ENCODE measurements at places on chromosomes 2 and 18.

GRCh38 chr2:230942920-230943896 is 18.2 kb upstream of the GPR55 start:
- DNase-seq: no peak

DNA sequence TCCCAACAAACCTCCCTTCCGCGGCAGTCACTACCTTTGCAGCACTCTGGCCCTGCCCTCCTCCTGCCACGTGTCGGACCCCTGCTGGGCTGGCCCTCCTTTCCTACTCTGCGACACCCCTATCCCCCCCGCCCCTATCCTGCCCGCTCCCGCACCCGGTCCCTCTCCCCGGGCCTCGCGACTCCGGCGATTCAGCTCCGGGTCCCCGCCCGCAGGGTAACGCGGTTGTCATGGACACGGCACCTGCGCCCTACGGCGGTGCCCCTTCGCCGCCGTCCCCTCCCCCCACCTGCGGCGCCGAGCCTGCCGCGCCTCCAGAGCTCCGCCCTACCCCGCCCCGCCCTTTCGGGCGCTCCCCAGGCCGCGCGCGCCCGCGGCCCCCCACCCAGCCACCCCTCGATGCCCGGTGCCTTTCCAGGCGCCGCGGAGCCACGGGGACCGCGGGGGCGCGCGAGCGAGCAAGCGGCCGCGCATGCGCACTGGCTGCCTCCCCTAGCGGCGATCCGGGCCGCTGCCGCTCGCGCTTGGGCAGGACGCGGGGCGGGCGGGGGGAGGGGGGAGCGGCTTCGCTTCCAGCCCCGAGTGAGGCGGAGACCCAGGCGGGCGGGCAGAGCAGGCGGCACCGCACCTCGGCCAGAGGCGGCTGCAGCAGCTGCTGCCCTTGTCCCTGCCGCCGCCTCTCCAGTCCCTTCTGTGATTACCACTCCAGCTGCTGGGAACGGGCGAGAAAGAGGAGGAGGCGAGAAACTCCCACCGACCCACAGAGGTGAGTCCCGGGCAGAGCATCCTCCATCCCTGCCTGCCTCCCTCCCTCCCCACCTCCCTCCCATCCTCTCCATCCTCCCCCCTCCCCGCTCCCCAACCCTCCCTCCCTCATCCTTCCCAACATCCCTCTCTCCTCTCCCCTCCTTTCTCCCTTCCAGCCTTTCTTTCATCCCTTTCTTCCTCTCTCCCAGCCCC is at the start of gene CTNNA2:
TSS of gene CTNNA2 (plus strand) at position 610 of the 960 bp plus-strand sequence.
- DNase-seq: peak; percentile 83

- no peak for DNase-seq
These were observed 111.2 kb downstream of the CLIP4 start for GRCh38 chr2:29226375-29226774.

- DNase-seq: no peak
These were observed 2167.3 kb upstream of the CELF4 start for GRCh38 chr18:39732918-39733317.

- no peak for DNase-seq
These were observed 28.5 kb upstream of the NAPG start for GRCh38 chr18:10497206-10497749.

DNA sequence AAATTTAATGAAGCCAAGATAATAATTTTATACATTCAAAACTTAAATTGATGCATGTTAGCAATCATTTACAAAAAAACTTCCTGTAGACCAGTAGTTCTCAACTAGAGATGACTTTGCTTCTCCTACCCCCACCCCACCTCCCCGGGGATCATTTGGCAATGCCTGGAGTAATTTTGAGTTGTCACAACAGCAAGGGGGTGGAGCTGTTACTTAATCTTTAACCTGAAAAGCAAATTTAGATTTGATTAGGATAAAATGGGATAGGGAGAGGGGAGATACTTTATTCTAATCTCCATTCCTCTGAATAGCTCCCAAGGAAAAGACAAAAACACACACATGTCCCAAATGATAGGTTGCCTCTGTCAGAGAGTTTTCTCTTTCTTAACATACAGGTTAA is 4.2 kb downstream of the SLC40A1 start:
- no peak for DNase-seq

DNA sequence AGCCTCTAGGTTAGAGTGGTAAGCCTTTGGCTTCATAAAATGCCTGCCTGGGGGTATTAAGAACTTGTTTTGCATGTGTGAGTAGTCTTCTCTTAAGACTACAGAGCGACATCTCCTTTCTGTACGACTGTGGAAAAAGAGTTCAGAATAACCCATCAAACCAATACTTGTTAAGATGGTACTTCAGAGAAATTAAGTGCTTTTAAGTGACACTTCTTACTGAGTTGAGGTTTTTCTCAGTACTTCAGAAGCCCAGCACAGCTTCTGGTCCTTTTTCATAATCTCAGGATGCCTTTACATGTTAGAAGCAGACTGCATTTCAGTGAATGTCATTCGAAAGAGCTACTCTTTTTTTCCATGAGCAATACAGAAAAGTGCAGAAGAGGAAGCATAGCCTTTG is 10.8 kb downstream of the XRCC5 start:
- no peak for DNase-seq

DNA sequence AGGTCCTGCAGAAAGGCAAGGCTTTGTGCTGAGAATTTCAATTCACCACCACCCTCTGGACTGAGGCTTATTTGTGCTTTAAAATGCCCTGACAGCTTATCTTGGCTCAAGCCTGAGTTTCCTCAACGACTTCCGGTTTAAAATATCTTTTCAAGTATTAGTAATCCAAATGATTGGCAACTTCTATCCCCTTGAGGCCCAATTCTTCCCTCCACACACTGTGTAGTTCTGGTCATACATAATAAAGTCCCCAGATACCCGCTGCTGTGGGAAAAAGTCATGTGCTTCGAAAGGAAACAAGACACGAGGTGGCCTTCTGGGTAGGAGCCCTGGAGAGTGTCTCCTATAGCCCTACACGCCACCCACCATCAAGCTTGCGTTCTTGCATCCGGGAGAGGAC is 393.4 kb downstream of the ALK start:
- no peak for DNase-seq

GRCh38 chr2:74063486-74063885 is 78.8 kb downstream of the TET3 start:
- no peak for DNase-seq

DNA sequence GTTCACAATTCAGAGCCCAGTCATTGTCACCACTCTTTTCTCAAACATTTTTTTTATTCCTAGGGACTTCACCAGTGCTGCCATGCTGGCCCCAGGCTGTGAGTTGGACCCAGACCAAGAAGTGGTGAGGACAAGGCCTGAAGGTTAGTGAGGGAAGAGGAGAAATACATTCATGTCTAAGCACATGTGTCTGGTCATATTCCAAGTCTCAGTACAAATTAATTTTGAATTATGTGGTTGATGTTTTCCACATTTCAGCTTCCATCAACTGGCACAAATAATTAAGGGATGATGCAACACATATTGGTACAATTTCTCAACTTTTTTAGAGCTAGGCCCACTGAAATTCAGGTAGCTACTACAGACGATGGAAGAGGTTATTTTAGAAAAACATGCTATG is 106.6 kb upstream of the UPP2 start:
- DNase-seq: no peak

DNA sequence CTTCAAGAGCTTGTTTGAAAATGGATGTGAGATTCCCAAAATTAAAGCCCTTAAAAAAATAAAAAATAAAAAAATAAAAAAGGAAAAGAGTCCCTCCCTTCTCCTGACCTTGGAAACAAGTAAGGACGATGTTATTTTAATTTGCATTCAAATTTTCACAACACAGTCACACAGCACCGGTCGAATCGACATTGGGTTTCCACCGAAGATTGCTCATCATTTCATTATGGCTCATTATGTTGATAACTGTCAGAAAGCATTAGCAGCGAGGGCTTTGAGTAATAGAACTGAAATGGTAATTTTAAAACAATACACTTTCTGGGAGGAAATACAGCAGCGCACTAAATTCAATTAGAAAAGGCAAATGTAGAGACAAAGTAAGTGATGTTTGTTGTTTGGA is 78.7 kb downstream of the EPHA4 start:
- DNase-seq: no peak

- DNase-seq: no peak
These were observed 122.4 kb downstream of the TNS1 start for GRCh38 chr2:217880287-217880889.

- DNase-seq: no peak
These were observed 70.0 kb upstream of the PPP1CB start for GRCh38 chr2:28681606-28682005.

DNA sequence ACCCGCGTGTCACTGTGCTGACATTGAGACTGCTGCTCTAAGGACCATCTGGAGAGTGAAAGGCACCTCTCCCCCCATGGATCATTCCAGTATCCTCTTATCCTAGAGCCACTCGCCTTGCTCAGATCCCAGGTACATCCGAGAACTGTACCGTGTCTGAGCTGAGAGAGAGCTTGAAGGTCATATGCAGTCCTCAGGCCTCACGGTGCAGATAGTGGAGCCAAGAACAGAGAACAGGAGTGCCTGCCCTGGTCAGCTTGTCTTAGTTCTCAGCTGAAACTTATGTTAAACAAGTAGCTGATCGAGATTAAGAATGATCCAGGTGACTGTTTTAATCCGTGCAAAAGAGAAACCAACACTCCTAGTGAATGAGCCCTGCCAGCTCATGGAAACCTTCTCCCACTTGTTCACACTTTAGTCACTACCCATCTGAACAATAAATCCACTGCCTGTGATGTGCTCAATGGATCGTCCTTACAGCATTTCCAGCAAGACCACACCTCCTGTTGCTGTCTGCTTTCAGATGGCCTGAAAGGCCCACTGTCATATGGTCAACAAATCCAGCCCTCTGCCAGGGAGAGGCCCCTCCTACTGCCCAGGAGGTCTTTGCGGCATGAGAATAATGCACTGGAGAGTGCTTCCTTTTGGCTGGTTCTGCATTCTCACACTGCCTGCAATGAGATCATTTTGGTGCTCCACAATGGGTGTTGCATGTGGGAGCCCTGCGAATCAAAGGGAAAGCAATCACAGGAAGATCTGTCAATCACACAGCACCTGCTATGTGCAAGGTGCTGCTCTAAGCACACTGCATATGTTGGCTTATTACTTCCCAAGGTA is 43.7 kb upstream of the APCDD1 start:
- no peak for DNase-seq

DNA sequence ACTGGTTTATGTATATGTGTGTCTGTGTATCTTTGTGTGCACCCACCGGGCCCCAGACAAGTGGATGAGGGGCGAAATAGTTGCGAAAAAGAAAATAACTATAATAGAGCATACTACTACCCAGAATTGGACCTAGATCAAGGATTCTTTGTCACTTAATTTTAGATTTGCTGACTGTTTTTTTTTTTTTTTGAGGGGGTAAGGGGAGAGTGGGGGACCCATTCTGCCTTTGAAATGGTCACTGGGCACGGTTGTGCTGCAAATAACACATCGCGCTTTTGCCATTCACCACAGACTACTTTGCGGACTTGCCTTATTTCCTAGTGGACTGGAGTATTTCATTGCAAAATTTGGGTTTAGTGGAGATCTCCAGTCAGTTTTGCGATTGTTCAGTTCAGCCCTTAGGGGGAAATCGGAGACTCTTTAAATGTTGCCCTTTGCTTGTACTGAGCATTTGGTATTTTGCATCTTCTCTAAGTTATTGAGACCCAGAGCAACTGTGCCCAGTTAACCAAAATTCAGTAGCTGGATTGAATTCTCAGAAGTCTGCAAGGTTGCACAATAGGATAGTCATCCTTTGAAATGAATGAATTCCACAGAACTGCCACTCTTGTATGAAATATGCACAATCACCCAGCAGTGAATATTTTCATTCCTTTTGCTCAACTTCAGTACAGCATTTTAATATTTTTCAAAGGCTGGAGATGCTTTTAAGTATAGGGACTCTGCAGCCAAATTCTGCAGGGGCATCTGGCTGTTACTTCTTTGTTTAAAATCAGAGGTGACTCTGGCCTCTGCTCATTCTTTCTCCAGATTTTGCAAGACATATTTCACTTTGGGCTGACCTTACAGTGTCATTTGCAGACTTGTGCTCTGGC is 2.9 kb downstream of the TRIB2 start:
- DNase-seq: peak; percentile 22

DNA sequence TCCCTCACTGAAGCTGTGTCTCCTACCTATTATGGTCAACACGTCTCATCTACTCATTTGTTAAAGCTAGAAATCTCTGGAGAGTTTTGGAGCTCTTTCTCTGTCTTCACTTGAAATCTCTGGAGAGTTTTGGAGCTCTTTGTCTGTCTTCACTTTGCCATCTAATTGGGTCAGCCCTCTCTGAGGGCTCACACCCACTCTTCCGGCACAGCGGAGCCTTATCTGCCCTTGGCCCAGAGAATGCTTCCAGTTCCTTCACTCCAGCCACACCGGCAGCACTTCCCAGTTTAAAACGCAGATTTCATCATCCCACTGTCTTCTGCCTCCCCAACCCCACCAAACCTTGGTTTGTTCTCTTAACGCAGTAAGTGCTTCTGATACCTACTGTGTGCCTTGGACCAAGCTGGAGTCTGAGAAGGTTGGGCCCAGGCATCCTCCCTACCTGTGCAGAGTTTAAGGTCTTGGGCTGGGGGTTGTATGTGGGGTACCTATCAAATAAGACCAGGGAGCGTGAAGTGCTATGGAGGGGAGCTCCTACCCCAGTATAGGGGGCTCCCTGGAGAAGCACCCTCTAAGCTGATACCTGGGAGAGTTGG is 5.0 kb downstream of the HPCAL1 start:
- no peak for DNase-seq

GRCh38 chr2:3453190-3453999 is 65.9 kb downstream of the ADI1 start:
- no peak for DNase-seq

DNA sequence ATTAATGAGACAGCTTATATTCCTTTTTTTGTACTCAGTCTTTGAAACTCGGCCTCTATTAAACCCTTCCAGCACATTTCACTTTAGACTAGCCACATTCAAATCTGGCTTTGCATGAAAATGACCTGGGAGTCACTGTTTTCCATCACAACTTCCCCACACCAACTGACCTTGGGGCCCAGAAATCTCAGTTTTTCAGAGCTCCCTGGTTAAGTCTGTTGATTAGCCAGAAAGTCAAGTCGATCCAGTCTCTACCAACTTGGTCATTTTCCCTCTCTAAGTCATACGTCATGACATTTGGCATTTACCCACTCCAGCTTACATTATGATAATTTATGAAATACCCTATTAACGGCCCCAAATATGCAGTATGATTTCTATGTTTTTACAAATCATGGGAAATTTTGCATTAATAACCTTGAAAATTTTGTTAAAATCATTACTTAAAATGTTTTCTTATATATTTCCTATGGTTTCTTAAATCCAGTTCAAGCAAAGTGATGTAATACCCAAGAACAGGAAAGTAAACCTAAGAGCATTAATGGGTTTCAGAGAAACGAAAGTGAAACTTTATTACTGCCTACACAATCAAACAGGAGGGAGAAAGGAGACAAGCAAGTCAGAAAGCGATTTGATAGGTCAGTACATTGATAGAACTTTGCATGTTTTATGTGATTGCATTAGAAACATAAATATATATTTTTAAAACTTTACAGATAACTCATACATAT is 77.1 kb downstream of the SPATS2L start:
- DNase-seq: peak; percentile 18

GRCh38 chr2:10144771-10145518 is 22.4 kb downstream of the RRM2 start:
- DNase-seq: no peak

GRCh38 chr2:31248139-31248538 is 14.2 kb downstream of the EHD3 start:
- no peak for DNase-seq

GRCh38 chr18:72866901-72867745 is 664 bp downstream of the NETO1 start:
- peak; percentile 76 for DNase-seq

GRCh38 chr2:216083464-216084281 is 2.0 kb downstream of the TMEM169 start:
- peak; percentile 74 for DNase-seq

- DNase-seq: no peak
These were observed 9.5 kb upstream of the RNF103 start for GRCh38 chr2:86633155-86633651.

- no peak for DNase-seq
These were observed 443.6 kb downstream of the TDRD15 start for GRCh38 chr2:21567395-21567794.
